Stimulated activated CD8-positive, alpha-beta memory T cell treated with anti-CD3 and anti-CD28 coated beads, Interleukin-7, amount 100 ng/mL, for 48 hours (primary cell): ENCODE measurements at places on chromosomes 16 and 17.

DNA sequence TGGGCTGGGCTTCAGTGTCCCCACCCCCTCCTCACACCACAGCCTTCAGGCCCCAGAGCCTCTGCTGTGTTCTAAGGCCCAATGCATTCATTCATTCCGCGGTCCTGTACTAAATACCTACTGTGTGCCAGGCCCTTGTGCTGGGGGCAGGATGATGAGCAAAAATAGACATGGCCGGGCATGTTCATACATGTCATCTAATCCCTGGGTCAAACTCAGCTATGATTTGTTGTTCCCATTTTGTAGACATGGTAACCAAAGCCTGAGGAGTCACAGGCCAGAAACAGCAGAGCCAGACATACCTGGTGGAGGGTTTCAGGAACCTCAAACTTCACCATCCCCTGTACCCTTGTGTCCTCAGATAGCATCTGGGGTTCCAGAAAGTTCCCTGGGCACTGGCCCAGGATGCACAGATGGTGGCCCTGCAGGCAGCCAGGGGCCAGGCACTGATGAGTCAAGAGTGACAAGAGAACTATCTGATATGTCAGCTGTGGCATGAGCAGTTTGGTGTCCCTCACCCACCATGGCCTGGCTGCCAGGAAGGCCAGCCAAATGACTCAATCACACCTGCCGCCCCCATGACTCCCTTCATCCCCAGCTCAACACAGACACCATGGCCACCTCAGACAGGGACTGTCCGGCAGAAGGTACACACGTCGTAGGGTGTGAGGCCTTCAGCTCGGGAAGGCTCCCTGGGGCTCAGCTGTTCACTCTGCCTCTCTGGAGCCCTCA, 2.7 kb upstream of the RRAD start:
- no peak for DNase-seq

GRCh38 chr16:69036399-69037091, 68.9 kb upstream of the HAS3 start:
- no peak for DNase-seq

GRCh38 chr17:12591021-12591735, 74.5 kb upstream of the MYOCD start:
- no peak for DNase-seq

DNA sequence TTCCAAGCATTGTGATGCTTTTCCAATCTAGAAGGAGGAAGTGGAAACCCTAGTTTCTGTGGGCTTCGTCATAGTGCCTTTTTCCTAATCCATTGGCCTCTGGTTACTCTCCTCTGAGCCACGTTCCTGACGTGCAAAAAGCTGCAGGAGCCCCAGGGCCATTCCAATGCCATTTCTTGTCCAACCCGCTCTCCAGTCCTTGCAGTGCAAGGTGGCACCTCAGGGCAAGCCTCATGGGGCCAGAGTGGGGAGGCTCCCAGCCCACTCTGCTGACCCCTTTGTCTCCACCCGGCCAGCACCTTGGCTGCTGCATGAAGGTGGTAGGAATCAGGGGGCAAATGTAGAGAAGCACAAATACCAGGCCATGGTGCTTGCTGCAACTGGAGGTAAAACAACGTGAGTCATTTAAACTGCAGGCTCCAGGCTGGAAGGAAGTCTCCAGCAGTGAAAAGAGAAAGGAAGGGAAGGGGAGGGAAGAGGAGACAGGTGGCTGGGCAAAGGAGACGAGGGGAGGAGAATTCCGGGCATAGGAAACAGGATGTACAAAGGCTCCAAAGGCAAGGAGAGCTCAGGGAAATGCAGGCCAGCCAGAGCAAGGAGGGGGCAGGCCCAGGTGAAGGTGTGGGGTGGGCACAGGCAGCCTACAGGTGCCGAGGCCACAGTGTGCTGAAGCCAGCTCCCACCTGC, 168.2 kb upstream of the TNRC6C start:
- DNase-seq, result no peak

GRCh38 chr16:2950773-2951172, 13.3 kb upstream of the KREMEN2 start:
- DNase-seq, result no peak

DNA sequence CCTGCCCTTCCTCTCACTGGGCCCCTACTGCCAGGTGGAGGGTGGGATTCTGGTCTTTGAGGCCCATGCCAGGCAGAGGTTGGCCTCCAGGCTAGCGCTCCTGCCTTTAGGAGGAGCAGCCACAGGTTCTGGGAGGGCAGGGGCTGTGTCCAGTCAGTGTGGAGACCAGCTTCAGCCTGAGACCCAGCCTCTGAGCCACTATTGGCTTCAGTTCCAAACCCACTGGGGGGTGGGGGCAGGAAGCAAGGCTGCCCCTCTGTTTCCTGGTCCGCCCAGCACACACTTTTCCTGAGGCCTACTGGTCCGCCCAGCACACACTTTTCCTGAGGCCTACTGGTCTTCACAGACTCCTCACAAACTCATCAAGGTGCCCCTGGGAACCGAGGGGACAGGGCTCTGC, 16.4 kb downstream of the SLC5A10 start:
- no peak for DNase-seq

DNA sequence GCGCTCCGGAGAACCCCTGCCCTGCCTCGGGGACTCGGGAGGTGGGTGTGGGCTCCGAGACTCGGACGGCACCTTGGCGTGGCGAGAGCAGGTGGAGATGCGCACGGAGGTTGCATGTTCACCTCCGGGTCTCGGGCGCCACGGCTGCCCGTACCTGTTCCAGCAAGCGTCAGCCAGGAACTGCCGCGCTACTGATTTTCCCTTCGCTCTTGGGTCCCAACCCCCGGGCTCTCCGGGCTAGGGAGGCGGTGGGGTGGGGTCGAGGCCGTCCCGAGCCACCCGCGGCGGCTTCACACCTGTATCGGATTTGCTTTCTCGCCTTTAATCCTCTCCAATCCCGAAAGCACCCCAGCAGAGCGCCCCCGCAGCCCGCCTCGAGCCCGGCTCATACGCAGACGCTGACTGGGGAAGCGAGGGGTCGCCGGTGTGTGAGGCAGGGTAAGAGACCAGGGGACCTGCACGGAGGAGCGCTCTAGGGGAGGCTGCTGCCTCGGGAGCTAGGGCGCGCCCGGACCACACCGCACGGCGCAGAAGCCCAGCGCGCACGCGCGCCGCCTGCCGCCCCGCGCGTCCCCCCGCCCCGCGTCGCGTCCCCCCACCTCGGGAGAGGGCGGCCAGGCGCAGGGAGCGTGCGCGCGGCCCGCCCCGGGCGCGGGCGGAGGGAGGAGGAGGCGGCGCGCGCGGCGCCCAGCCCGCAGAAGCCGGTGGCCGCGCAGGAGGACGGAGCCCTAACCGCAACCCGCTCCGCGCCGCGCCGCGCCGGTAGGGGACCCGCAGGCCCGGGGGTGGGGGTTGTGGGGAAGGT, at the start of gene DUSP14:
DUSP14 (plus strand) TSS at position 695 of the 805 bp plus-strand sequence. CDS start 22,382 bp downstream, outside the sequence.
- DNase-seq, result peak; percentile 71

DNA sequence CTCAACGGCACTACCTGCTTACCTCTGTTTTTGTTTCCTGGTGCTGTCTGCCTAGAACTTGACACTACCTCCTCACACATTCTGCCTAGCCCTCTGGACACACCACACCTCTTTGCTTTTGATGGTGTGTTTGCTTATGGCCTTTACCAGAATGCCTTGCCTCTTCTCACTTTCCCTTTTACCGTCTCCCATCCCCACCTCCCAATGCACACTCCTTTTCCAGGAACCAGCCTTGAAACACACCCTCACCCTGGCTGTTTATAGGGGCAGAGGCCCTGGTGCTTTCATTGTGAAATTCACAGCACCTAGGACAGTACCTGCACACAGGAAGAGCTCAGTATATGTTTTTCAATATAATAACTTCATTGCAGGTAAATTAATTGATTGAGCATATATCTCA, 56.2 kb downstream of the MAP2K6 start:
- no peak for DNase-seq

DNA sequence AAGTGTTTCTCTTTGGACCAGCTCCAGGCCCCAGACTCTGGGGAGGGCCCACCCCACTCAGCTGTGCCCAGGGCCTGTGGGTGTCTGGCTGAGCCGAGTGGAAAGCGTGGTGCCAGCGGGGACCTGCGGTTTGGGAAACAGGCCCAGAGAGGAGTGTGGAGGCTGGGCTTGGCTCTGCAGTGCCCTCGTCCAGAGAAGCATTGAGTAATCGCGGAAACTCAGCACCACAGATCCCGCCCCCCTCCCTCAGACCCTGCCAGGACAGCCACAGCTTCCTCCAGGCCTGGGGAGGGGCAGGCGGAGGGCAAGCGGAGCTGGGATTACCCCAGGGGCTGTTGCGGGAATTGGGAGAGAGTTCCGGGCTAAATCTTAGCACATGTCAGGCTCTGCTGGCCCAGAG, 14.6 kb upstream of the PITPNA start:
- DNase-seq, result no peak

DNA sequence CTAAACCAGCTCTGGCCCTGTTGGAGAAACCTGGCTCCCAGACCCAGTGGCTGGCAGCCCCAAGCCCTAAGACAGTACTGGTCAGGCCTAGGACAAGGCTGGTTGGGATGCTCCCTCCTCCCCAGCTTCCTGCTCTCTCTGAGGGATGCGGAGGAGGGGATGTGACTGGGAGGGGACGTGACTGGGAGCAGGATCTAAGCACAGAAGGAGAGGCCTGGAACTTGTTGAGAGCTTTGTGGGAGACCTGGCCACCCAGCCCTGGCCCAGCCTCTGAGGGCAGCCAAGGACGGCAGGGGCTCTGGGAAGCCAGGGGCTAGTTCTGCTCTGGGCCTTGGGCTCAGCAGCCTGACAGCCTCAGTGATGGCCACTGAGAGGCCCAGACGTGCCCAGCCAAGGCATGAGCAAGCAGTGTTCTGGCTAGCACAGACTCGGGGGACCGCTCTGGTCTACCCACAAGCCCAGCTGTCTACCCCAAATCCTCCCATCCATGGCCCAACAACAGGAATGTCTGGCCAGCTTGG, 22.8 kb downstream of the ATP6V0D1 start:
- no peak for DNase-seq

GRCh38 chr17:80621997-80622357, 77.3 kb downstream of the RPTOR start:
- no peak for DNase-seq

- DNase-seq, result no peak
These were observed 1.6 kb upstream of the KRT14 start for GRCh38 chr17:41588126-41588810.

GRCh38 chr16:59328961-59329360, 594.8 kb upstream of the GOT2 start:
- no peak for DNase-seq

DNA sequence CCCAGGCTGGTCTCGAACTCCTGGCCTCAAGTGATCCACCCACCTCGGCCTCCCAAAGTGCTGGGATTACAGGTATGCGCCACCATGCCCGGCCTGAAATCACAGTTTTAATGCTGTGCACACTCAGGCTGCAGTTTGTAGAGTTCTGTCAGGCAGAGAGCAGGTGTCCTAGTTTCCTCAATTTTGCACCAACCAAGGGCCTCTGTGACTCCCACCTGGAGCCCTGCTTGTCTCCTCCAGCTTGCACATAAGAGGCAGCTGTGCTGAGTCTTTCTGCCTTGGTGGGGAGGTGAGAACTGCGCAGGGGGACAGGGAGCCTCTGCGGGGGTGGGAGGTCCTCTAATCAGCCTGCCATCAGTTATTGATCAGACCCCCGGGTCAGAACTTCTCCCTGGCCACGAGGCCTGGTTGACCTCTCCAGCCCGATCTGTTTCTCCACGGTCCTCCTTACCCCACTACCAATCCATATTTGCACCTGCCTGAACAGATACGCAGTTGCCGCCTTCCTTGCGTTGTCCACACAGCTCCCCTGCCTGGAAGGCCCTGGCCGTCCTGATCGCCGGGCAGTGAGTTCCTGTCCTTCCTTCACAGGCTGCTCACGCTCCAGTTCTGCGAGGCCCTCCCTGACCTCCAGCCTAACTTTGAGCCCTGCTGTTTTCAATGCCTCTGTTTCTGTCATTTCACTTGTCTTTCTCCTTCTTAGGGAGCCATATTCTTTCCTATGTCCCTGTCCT, 48.1 kb upstream of the SIAH1 start:
- no peak for DNase-seq

DNA sequence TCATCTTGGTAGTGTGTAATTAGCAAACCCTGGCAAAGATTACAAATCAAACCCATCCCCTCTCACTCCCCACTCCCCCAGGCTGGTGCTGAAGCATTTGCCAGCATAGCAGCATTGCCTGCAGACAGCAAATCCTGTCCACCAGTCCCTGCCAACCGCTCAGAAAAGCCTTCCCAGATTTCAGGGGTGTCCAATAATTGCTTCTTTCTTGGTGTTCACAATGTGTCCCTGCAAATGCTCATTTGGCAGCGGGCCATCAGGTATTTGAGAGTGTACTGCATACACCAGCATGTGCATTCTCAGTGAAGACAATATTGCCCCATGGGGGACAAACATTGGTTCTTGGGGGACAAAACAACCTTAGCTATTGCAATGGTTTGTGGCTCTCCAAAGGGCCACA, 28.2 kb downstream of the ORC6 start:
- DNase-seq, result no peak

DNA sequence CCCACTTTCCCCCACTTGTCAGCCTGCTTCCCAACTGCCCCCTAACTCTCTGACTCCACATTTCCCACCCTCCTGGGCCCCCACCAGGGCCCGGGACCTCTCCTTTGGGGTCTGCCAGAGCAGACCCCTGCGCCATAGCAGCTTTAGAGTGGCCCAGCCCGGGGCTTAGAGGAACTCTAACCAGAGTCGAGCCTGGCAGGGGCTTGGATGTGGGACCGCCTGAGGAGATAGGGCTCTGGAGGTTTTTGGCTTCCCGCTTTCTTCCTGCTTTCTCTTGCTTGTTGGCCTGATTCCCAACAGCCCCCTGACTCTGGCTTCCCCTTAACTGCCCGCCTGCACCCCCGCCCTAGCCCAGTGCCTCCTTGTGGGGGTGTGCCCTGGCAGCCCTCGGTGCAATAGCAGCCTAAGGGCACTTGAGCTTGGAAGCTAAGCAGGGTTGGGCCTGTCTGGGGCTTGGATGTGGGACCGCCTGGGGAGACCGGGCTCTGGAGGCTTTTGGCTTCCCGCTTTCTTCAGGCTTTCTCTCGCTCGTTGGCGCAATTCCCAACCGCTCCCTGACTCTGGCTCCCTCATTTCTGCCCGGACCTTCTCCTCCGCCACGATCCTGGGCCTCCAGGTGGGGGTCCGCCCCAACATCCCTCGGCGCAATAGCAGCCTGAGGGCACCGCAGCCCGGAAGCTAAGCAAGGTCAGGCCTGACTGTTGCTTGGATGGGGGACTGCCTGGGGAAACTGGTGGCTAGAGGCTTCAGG, 2292.0 kb downstream of the TP53TG3F start:
- no peak for DNase-seq

DNA sequence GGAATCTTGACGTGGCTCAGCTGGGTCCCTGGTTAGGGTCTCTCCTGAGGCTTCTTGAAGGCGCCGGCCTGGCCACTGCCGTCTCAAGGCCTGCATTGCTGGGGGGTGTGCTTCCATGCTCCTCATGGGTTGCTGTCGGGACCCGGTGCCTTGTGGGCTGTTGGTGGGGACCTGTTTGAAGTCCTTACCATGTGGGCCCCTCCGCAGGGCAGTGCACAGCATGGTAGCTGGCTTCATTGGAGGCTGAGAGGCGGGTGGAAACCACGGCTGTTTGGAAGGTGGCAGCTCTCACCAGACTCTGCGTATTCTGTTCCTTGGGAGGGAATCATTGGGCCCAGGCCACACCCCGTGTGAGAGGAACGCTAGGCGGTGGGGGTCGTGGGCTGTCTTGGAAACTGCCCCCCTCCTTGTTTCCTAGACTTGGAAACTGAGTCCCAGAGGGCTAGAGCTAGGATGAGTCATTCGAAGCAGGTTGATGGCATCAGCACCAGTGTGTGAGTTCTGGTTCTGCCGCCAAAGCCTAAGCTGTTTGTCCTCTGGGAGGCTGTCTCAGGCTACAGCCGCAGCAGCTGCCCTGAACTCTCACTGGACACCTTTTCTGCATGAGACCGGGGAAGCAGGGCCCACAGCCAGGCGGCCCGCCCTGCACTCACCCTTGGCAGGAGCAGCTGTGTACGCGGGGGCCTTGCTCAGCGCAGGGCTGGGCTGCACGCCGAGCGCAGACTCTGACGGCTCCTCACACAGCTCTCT, 35.2 kb downstream of the ZNF750 start:
- no peak for DNase-seq
